NB4 (cell line): ENCODE measurements at places on chromosomes 5 and 9.

- DNase-seq = no peak
Measured at GRCh38 chr9:21661626-21662025, 140.8 kb upstream of the MTAP start.

DNA sequence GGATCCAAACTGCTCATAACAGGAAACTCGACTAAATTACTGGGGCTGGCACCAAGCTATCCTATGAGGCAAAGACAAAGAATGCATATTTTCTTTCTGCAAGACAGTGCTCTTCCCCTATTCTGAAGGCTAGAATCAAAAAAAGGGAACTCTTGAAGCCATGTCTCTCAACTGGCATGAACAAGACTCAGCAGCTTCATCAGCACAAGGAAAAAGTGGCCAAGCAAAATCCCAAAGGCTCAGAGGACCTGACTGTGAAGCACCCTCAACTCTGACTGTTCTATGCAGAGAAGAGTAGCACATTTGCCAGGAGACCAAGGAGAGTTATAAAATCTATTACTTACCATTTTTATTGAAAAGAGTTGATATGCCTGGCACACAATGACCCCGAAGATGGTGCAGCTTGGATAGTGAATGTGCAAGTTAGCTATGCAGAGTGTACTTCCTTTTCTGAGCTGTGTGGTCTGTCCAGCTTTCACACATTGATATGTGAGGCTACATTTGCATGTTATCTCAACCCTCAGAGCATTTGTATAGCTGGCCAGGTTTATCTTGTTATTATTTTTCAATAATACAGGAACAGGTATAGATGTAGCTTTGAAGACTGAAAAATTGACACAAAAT lies 51.0 kb upstream of the FYB1 start:
- DNase-seq = peak; percentile 84

DNA sequence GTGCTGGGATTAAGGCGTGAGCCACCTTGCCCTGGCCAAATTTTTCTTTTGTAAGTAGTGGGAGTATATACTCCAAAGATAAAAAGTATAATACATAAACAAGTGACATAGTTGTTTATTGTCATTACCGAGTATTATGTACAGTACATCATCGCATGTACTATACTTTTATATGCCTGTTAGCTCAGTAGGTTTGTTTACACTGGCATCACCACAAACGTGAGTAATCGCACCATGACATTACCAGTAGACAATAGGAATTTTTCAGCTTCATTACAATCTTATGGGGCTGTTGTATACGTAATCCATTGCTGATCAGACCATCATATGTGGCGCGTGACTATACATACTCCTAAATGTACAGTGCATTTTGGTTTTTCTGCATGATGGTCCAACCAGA lies 9.8 kb downstream of the SECISBP2 start:
- no peak for DNase-seq

GRCh38 chr9:97769208-97769607 lies 72.1 kb upstream of the XPA start:
- DNase-seq = no peak

- DNase-seq = no peak
Measured at GRCh38 chr9:129290606-129291005, 112.5 kb upstream of the IER5L start.

GRCh38 chr5:172274951-172275753 lies 8.4 kb downstream of the UBTD2 start:
- DNase-seq = no peak

GRCh38 chr5:855771-856530 lies 5.2 kb upstream of the ZDHHC11 start:
- DNase-seq = peak; percentile 43

DNA sequence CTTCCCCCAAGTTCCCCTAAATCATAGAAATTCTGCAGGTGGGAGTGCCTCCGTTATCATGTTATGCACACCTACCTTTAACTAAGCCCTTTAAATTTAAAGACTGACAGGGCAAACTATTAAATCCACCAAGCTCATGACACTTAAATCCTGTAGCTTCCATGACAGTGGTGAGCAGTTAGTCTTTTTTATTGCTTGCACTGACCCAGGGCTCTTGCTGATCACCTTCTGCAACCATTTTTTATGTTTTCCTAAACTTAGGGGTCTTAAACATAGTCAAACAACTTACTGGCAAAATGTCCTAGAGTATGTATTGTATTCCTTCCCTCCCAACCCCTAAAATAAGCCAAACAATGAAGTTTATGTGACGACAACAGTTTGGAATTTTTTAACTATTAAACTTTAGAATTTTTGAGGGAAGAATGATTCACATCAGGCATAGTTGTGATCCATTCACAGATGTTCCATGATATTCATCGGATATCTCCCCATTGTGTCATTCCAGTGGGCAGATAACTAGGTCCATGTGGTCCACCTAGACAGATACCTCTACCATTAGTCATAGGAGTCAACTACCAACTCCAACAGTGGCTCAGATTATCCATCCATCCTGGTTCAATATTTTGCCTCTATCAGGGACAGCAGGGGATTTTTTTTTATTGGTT lies 283.1 kb downstream of the ADAMTS6 start:
- DNase-seq = no peak

GRCh38 chr5:175654807-175655206 lies 3.1 kb upstream of the HRH2 start:
- no peak for DNase-seq

DNA sequence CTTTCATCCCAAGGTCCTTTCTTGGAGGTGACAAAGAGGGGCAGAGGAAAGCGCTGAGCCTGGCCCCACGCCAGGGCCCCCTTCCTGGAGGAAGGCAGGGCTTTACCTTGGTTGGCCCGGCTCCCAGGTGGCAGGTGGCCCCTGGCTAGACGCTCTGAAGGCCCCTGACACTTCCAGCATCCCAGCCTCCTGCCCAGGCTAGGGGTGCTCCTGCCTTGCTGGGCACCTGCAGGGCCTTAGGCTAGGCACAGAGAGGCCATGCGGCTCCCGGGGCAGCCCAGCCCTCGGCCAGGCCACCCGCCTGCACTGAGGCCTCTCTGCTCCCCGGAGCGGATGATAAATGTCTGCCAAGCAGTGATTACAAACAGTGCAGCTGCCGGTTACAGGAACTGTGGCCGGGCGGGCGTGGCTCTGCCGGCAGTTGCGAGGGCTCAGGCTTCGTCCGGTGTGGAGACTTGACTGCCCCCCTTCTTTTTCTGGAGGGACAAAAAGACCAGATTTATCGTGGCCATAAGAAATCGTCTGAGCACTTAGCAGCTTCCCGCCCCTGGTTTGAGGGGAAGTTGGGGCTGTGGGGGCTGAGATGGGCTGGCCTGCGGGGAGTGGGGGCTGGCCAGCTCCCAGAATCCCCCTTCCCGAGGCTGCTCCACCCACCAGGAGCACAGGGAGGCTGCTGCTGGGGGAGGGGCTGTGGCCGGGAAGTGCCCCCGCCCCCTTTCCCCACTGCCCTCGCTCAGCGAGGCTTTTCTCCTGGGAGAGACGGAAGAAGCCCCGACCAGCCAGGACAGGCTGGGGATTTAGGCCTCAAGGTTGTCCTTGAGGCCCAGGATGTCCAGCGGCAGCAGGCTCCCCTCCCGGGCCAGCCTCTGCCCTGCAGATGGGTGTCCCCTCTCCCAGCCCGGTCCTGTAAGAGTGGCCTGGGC lies 31.6 kb upstream of the UBAC1 start:
- peak; percentile 89 for DNase-seq

DNA sequence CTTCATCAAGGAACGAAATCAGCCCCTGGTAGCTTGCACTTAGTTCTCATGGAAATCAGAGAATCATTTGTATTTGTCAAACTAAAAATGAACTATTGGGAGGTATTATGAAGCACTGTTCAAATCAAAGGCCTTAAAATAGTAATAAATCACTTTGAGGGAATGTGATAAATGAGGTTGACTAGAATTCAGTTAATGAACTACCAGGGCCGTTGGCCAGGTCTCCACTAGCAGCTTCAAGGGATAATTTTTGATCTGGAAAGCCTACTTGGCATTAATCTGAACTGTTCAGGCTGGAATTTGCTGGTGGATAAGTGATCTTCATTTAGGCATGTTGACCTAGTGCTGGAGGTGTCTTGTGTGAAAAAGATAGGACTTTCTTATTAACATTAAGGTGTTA lies 76.4 kb upstream of the GPR151 start:
- no peak for DNase-seq

- DNase-seq = no peak
Measured at GRCh38 chr5:493119-493701, 31.0 kb downstream of the SLC9A3 start.

- peak; percentile 17 for DNase-seq
Measured at GRCh38 chr5:5155617-5156016, 15.5 kb downstream of the ADAMTS16 start.

- DNase-seq = no peak
Measured at GRCh38 chr5:124591583-124591982, 154.9 kb downstream of the ZNF608 start.

DNA sequence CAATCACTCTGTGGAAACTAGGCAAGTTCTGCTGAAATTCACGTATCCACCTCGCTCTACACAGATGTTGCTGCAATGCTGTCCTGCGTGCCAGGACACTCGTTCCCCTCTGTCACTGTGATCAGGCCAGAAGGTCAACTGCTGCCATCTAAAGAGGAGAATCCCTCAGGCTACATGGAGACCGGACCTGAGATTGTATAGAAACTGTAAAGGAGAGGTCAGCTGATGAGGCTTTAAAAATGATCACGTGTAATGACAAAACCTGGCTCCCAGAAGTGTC lies 80.1 kb downstream of the PRRT1B start:
- DNase-seq = no peak

DNA sequence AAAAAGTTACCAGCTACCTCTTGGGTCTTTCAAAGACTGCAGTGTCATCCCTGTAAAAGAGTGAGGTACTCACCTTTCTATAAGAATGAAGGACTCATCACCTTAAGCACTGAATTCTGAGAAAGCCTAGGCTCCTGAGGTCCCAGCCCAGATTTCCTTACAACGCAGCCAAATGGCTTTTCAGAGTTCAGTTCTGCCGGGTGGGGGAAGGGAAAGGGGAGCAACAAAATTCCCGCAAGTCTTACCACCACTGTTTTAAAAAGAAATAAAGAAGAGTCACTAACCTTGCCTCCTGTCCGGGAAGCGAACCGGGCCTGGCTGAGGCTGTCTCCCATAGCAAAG lies 373 bp downstream of the ADAMTS12 start:
- no peak for DNase-seq

DNA sequence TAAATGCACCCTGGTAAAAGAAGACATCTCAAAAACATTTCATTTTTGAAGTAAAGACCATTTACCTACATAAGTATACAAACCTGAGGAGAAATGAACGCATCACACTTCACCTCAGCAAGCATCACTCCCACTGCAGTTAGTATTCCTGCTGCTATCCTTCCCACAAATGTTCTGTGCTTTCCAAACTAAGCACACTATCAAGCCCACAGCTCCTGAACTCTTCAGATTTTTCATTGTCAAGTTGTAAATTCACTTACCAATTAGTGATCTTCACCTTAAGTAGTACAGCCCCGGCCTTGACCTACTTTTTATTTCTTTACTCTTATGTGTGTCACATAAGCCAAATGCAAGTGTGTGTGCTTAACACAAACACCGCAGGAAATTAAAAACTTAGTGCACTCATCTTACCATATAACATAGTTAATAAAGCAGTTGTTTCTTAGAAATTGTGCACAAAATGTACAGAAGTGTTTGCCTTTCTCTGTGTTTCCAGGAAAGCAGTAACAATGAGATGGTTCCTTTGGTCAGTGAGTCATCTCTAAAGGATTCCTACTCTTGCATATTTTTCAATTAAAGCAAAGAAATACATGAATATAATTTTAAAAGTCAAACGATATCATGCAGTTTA lies 169.4 kb downstream of the APBA1 start:
- no peak for DNase-seq

DNA sequence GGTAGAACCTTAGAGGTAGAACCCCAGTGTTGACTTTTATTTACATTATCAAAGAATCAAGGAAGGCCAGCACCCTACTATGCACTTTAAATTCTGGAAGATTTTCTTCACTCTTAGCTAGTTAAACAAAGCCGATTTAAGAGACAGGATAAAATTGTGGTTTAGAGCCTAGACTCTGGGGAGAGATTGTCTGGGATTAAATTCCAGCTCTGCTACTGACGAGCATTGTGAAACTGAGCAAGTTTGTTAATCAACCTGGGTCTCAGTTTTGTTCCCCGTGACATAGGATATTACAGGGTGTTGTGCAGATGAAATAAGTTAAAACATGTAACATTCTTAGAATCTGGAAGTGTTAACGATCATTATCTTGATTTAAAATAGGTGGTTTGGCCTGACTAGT lies 83.5 kb downstream of the FEM1C start:
- no peak for DNase-seq

- peak; percentile 60 for DNase-seq
Measured at GRCh38 chr5:40484495-40484894, 195.2 kb upstream of the PTGER4 start.

DNA sequence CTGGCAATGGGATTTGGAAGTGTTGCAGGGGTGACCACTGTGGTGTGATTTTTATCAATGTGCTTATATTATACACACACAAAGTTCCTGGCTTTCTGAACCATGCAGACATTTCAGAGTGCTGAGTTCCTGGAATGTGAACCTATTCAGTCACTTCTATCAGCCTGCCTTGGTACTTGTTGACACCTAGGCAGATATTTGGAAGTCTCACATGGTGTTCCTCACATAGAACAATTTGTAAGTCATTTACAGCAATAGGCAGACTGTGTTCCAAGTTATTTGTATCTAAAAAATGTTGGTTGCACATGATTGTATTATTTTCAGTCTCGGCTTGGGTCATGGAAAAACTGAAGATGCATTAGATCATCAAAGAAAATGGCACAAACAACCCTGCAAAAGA lies 182.2 kb downstream of the SREK1 start:
- DNase-seq = no peak

- no peak for DNase-seq
Measured at GRCh38 chr9:74772121-74772520, 115.6 kb downstream of the TRPM6 start.

DNA sequence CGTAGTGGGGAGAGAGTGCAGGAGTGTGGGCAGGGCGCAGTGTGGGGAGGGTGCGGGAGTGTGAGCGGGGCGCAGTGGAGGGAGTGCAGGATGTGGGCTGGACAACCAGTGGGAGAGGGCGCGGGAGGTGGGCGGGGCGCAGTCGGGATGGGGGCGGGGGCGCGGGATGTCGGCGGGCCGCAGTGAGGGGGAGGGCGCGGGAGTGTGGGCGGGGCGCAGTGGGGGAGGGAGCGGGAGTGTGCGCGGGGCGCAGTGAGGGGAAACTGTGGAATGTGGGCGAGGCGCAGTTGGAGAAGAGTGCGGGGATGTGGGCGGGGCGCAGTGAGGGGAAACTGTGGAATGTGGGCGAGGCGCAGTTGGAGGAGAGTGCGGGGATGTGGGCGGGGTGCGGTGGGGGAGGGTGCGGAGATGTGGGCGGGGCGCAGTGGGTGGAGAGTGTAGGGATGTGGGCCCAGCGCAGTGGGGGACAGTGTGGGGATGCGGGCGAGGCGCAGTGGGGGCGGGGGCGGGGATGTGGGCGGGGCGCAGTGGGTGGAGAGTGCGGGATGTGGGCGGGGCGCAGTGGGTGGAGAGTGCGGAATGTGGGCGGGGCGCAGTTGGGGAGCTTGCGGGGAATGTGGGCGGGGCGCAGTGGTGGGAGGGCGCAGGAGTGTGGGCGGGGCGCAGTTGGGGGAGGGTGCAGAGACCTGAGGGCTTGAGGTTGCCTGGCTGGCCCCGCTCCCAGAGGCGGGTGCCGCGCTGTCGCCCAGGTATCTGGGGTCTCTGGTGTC lies at the start of gene NXNL2:
NXNL2 (plus strand) TSS at position 723 of the 770 bp plus-strand sequence. CDS start 257 bp downstream, outside the sequence.
- DNase-seq = peak; percentile 63
